NCI-H774 (cell line): ENCODE measurements at places on chromosomes 3 and 15.

GRCh38 chr3:105083945-105084344 lies 282.8 kb upstream of the ALCAM start:
- no peak for DNase-seq

DNA sequence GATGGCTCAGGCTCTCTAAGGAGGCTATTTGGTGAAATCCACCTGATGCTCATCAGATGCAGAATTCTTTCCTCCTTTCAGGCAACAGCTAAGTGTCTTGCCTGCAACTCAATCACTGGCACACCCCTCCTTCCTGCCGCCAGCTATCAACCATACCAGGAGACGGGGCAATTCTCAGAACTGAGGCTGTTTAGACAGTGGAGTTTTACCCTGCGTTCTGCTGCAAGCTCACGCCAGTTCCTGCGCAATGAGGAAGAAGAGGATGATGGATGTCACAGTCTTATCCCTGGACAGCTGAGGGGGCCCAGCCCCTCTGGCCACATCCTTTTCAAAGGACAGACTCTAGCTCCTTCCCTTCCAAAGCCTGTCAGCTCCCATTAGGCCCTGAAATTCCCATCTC lies 7.0 kb upstream of the MANF start:
- no peak for DNase-seq

DNA sequence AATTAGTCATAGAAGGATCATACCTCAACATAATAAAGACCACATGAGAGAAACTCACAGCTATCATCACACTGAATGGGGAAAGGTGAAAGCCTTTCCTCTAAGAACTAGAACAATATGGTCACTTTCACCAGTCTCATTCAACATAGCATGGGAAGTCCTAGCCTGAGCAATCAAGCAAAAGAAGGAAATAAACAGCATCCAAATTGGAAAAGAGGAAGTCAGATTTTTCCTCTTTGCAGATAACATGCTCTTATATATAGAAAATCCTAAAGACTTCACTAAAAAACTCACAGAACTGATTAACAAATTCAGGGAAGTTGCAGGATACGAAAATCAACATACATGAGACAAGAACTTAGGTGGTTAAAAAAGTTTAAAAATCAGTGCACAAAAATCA lies 24.7 kb downstream of the MAP3K13 start:
- no peak for DNase-seq

GRCh38 chr3:52715714-52716305 lies 9.9 kb downstream of the SPCS1 start:
- no peak for DNase-seq

DNA sequence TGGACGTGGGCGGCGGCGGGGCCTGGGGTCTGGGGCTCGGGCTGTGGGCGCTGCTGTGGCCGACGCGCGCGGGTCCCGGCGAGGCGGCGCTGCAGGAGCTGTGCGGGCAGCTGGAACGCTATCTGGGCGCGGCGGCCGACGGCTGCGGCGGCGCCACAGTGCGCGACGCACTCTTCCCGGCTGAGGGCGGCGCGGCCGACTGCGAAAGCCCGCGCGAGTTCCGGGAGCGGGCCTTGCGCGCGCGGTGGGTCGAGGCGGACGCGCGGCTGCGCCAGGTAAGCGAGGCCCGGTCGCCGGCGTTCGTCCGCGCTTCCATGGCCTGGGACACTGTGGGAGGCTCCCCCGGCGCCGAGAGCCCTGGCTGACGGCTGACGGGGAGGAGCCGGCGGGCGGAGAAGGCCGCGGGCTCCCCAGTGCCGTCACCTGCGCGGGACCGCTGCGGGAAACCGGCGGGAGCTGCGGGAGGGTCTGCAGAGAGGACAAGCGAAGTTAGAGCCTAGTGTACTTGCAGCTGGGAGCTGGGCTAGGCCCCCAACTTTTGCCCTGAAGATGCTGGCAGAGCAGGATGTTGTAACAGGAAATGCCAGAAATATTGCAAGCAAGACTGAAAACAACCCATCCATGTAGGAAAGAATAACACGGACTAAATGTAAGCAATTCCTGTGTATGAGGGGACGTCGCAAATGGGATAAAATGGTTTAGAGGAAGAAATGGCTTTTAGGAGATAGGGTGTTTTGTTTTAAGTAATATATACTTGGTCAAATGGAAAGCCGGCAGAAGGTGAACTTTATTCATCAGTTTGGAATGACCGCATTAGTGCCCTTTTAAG lies 847 bp downstream of the WHAMM start:
- DNase-seq: peak; percentile 13

- no peak for DNase-seq
Measured at GRCh38 chr15:100653608-100654007, 51.2 kb downstream of the ASB7 start.

GRCh38 chr15:77455696-77456321 lies 35.1 kb downstream of the HMG20A start:
- no peak for DNase-seq

DNA sequence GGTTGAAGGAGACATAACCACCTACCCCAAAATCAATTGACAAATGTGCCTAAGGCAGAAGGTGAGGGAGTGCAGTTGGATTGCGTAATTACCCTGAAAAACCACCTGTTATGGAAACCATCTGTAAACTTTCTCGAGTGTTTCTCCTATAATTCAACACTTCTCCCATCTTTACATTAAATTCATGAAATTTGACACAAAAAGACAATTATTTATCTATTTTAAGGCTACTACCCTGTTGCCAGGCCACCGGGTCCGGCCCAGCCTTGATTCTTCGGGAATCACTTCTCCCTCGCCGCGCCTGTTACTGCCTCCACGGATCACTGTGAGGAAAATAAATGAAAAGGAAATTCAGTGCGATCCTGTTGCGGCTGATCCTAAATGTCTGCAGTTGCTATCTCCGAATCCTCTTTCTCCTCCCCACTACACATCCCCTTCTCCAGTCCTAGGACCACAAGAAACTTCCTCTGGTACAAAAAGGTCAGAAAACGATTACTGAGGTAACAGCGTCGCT lies 646 bp downstream of the IQCB1 start:
- DNase-seq: no peak

DNA sequence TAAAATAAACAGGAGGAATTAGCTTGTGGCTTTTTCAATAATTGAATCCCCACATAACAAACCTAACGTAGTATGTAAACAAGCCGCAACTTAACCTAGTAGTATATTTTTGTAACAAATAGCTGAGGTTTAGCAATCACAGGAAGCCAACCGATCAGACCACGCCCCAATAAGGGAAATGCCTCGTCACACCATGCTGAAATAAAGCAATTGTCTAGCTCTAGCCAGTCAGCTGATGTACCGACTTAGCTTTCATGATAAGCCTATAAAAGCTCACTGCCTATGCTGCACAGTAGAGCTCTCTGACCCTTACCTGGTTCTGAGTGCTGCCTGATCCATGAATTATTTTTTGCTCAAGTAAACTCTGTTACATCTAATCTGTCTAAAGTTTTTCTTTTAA lies 208.9 kb downstream of the ROBO1 start:
- DNase-seq: no peak

DNA sequence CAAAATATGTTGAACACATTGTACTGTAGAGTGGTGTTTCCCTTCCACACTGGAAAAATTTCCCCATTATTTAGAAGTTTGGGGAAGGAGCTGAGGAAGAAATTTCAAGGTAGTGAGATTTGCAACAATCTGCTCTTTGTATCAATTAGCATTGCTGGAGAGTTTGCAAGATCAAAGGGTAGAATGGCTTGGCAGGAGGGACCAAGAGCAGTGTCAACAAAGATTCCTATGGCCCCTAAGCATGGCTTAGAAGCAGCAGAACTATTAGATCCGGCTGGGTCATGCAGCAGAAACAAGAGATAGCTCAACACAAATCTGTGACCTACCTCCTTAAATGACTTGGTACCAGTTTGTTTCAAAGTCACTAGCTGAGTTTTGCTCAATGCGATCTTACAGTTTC lies 175.0 kb downstream of the C3orf38 start:
- no peak for DNase-seq
